Naive B cell (primary cell): ENCODE measurements at places on chromosomes 1 and 21.

DNA sequence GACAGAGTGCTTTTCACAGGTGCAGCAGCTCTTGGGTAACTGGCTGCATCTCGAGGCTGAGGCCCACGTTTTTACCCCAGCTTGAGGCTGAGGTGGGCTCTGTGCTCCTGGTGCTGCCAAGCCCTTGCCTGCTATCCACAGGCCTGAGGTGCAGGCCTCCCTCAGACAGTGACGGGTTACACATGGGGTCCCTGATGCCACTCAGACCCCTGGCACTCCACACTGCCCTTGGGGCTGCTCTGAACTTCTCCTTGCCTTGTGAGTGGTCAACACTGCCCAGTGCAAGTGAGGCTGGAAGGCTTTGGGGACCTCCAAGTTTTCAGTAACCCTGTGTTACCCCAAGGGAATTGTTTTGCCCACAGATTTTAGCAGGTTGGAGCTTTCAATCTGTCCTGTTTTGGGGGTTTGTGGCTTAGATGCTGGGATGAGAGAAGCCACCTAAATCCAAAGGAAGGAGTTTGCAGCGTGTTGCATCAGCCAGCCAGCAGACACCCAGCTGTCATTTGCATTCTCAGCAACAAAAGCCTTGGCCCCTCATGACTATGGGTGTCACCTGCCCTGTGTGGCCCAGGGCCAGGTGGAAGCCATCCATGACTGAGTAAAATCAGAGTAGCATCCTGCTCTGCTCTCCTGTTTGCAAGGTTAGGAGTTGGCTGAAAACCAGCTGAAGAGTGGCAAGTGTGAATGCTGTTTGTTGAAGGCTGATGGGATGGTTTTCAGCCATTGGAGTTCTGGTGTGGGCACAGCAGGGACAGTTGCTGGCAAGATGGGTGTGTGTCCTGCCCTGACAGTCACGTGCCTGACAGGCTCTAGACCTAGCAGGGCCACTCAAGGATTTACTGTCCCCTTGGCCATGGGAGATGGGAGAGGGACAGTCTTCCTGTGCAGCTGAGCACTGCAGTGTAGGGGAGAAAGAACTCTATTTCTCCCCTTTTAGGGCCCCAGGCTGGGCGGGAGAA lies 3.2 kb downstream of the RNF187 start:
- peak overlapping the region; percentile 54 for H3K27ac ChIP-seq
- peak overlapping the region; percentile 33 for H3K4me3 ChIP-seq
- H3K36me3 ChIP-seq, result peaks cover 5% of the 10 kb centered on the region
- no peak for DNase-seq
- H3K27me3 ChIP-seq, result no peaks in the 10 kb centered on the region

DNA sequence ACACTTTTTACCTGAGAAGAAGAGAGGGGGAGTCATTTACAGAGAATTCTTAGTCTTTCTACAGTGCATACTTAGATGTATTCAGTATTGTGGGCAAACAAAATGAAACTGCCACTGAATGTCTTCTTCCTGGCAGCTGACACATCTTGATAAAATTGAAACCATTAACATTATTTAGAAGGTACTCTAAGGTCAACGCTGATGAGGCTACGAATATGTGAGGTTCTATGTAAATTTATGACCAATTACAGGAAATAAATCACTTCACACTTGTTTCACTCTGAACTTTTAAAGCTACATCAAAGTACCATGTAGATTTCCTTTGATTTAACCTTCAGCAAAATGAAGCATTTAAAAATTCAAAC lies 51.3 kb upstream of the GFI1 start:
- DNase-seq, result no peak
- no peak overlapping the region for H3K27ac ChIP-seq
- peaks cover 19% of the 10 kb centered on the region for H3K4me1 ChIP-seq

GRCh38 chr1:23593042-23593521 lies 33.8 kb upstream of the ID3 start:
- no peaks in the 10 kb centered on the region for H3K36me3 ChIP-seq
- H3K4me3 ChIP-seq, result peak overlapping the region; percentile 88
- peaks cover 84% of the 10 kb centered on the region for H3K4me1 ChIP-seq
- DNase-seq, result no peak

DNA sequence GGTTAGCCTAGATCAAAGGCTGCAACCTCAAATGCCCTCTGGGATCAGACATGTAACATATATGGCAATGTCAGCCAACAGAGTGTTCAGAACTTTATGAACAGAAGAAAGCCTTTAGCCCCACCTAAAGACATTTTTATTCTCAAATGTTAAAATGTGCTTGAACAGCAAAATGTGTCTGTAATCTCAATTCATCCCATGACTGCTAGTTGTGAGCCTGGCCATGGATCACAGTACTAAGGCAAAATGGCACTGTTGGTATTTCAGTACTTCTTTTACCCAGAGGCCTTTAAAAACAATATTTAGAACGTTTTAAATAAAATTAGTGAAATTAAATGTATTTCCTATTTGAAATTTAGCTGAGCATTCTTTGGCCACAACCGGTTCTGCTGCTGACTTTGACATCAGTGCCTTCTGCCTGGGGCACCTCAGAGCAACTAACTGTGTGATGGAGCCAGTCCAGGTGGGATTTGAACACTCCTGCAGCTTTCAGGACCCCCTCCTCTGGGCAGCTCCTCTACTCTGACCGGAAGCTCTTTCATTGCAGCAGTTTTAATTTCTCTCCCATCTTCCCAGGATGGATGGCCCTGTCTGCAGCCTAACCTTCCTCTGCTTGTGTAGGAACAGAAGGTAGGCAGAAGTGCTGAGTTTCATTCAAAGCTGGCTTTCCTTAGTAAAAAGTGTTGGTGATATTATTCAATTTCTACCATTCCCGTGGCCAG lies 68.3 kb upstream of the NFIA start:
- H3K36me3 ChIP-seq, result no peaks in the 10 kb centered on the region
- no peaks in the 10 kb centered on the region for H3K4me1 ChIP-seq
- no peaks in the 10 kb centered on the region for H3K27me3 ChIP-seq
- no peak overlapping the region for H3K4me3 ChIP-seq

DNA sequence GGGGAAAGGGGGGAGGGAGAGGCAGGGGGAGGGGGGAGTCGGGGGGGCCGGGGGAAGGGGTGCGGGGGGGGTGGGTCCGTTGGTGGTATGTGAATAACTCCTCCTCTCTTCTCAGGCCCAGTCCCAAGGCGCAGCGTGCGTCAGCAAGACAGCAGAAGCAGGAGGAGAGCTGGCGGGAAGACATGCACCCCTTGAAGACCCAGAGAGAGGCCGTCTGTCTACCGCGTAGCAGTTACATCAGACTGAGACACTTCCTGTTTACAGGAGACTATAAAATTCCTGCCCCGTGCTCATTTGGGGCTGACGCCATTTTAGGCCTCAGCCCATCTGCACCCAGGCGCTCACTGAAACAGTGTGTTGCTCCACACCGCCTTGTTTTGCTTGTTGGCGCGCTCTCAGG lies 55.3 kb downstream of the SETD4 start:
- no peaks in the 10 kb centered on the region for H3K36me3 ChIP-seq
- no peak overlapping the region for H3K27ac ChIP-seq
- no peak for DNase-seq
- H3K4me1 ChIP-seq, result no peaks in the 10 kb centered on the region
- H3K4me3 ChIP-seq, result no peak overlapping the region
- peaks cover 6% of the 10 kb centered on the region for H3K27me3 ChIP-seq

DNA sequence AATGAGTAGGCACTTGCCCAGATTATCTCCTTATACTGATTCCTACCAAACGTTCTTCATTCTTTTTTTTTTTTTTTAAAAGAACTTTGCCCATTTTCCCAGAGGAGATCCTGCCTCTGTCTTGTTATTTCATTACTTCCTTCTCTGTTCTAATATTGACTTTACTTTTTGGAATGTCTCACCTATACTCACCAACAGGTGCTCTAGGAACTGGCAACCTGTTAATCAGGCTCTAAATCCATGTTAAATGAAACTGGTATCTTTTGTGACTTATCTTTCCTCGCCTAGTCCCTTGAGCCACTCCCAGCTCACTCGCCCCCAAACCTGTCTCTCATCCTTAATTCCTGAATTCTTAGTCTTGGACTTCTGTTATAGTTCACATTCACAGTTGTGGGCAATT lies 1.2 kb upstream of the CRCT1 start:
- peaks cover 49% of the 10 kb centered on the region for H3K27me3 ChIP-seq
- H3K27ac ChIP-seq, result no peak overlapping the region
- no peak for DNase-seq
- no peaks in the 10 kb centered on the region for H3K36me3 ChIP-seq
- H3K4me1 ChIP-seq, result no peaks in the 10 kb centered on the region
- H3K4me3 ChIP-seq, result no peak overlapping the region

GRCh38 chr1:30476476-30476875 lies 246.9 kb downstream of the MATN1 start:
- H3K4me1 ChIP-seq, result no peaks in the 10 kb centered on the region
- peaks cover 16% of the 10 kb centered on the region for H3K36me3 ChIP-seq
- no peak for DNase-seq
- H3K27ac ChIP-seq, result no peak overlapping the region
- no peak overlapping the region for H3K4me3 ChIP-seq

GRCh38 chr21:43733529-43734071 lies 14.7 kb downstream of the PDXK start:
- no peak overlapping the region for H3K4me3 ChIP-seq
- peaks cover 31% of the 10 kb centered on the region for H3K4me1 ChIP-seq
- DNase-seq, result no peak
- H3K36me3 ChIP-seq, result no peaks in the 10 kb centered on the region
- H3K27me3 ChIP-seq, result no peaks in the 10 kb centered on the region

DNA sequence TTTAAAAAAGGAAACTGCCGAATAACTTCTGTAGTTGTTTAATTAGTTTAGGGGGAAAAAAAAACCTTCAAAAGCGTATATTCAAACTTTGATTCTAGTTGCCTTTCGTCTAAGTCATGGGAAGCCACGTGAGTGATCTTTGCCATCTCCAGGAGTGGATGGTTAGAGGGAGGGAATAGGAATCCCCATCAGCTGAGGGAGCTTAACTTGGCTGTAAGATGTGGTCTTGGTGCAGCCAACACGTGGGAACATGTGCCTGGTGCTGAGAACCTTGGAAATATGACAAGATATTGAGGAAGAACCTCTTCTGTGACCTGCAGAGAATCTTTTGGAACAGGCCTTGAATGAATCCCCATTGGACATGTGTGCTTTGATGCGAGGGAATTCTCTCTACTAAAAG lies 1.7 kb downstream of the BACE2 start:
- no peak for DNase-seq
- no peak overlapping the region for H3K27ac ChIP-seq
- H3K36me3 ChIP-seq, result no peaks in the 10 kb centered on the region
- peaks cover 9% of the 10 kb centered on the region for H3K27me3 ChIP-seq
- H3K4me1 ChIP-seq, result peaks cover 14% of the 10 kb centered on the region

GRCh38 chr21:31537872-31538576 lies 121.5 kb upstream of the SOD1 start:
- no peaks in the 10 kb centered on the region for H3K4me1 ChIP-seq
- H3K4me3 ChIP-seq, result no peak overlapping the region
- H3K27me3 ChIP-seq, result no peaks in the 10 kb centered on the region
- no peak for DNase-seq
- H3K36me3 ChIP-seq, result no peaks in the 10 kb centered on the region

DNA sequence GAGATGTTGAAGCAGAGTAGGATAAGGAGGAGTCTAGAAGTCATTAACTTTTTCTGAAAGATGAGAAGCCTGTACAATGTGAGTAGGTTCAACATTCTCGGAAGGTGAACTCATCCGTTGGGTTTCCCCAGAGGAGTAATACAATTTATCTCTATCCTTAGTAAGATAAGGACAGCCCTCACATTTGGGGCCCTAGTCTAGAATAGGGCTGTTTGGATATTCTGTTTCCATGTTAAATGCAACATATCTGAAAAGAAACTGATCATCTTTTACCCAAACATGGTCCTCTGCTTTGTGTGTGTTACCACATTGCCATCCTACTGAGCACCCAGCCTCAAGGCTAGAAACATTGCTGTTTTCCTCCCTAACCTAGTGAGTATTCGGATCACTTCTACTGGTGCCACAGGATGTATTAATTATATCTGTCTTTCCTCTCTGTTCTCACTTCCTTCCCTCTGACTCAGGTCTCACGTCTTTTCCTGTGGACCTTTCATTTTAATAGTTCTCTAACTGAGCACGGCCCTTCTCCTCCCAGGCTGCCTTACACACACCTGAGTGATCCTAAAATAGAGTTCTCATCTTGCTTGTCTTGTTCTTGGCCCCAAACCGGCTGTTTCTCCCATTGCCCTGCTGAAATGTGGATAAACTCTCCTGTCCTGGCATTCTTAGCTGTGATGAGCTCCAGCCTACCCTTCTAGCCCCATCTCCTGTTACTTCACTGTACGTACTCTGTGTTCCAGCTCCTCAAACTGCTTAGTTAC lies 91.7 kb downstream of the CDC14A start:
- H3K27ac ChIP-seq, result peak overlapping the region; percentile 95
- peak overlapping the region; percentile 78 for H3K4me3 ChIP-seq
- peaks cover 26% of the 10 kb centered on the region for H3K4me1 ChIP-seq
- peaks cover 21% of the 10 kb centered on the region for H3K36me3 ChIP-seq
- DNase-seq, result no peak

DNA sequence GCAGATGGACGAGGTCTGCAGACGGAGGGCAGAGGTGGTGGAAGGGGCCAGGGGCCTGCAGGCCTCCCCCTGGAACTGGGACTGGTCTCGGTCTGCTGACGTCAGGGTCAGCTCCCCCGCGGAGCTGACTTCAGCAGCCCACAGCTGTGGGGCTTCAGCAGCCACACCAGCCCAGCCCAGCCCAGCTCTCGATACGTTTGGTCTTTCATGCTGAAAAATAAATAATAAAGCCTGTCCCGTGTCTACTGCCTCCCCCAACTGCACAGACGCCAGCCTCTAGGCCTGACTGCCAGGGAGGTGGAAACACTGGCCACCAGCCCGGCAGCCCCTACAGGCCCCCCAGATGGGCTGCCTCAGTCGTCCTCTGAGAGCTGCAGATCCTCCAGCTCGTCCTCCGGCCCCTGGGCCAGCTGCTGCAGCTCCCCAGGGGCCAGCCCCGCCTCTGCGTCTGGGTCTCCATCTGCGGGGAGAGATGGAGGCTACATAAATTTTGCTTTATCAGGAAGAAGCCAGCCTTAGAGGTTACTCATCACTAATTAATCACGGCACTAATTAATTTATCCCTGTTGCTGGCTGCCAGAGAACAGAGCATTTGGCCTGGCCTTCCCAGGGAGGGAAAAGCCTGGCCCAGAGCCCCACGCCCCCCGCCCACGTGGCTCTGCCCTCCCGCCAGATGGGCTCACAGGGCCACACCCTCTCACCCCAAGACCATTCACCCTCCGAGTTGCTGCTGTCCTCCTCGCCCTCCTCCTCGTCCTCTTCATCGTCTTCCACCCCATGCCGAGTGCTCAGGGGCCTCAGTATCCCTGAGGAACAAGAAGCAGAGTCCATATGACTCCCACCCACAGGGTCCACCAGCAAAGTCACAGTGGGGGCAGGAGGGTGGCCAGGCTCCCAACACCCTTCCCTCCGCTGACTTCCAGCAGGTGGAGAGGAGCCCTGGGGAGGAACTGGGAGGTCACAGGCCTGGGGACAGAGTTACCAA lies 14.4 kb downstream of the NOC2L start:
- H3K4me1 ChIP-seq, result peaks cover 6% of the 10 kb centered on the region
- H3K36me3 ChIP-seq, result peaks cover 18% of the 10 kb centered on the region
- DNase-seq, result no peak

- H3K36me3 ChIP-seq, result no peaks in the 10 kb centered on the region
- H3K27ac ChIP-seq, result no peak overlapping the region
- H3K27me3 ChIP-seq, result peaks cover 35% of the 10 kb centered on the region
- H3K4me1 ChIP-seq, result no peaks in the 10 kb centered on the region
Observed at GRCh38 chr1:175404177-175404576, 211.6 kb upstream of the KIAA0040 start.
